Hematopoietic multipotent progenitor cell treated with erythropoietin and hydrocortisone succinate and interleukin-3 and kit ligand, for 15 days (in vitro differentiated cells): ENCODE measurements at places on chromosomes 11 and 22.

DNA sequence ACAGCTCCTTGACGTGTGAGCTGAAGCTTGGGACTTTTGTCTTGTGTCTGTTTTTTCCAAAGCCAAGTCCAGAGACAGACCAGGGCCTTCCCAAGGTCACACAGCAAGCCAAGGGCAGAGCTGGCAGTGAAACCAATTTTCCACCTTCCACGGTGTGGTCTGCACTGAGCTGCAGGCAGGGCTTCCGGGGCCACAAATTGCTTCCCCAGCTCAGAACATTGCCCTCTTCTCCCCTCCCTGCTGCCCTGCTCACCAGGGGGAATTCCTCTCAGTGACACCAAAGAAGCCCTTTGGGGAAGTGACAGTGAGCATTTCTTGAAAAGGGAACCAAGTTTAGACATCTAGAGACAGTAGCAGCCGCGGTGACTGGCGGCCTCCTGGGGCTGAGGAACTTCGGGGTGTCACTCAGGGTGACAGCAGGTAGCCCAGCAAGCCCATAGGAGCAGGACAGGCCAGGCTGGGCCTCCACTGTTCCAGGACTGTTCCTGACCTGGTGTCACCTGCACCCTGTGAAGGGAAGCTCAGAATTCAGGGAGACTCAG, 9.2 kb downstream of the FXYD2 start:
- no peak for DNase-seq

GRCh38 chr11:2451916-2452315, 7.1 kb downstream of the KCNQ1 start:
- DNase-seq, result no peak

DNA sequence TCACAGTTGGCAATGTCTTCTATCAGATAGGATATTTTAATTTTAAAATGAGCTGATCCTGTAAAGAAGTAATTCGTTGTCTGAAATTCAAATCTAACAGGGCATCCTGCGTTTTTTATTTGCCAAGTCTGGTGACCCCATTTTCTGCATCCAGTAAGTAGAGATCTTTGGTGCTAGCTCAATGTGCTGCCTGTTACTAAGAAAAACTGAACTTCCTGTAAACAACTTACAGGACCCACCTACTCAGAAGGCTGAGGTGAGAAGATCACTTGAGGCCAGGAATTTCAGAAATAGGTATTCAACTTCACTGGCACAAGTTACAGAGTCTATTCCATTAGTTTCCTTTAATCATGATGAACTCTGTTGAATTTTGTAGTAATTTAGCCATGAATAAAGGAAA, 4.0 kb downstream of the ARL14EP start:
- DNase-seq, result no peak

GRCh38 chr11:7635137-7635536, 38.2 kb downstream of the CYB5R2 start:
- no peak for DNase-seq

- DNase-seq, result no peak
Observed at GRCh38 chr11:33052231-33052630, 12.9 kb downstream of the TCP11L1 start.

DNA sequence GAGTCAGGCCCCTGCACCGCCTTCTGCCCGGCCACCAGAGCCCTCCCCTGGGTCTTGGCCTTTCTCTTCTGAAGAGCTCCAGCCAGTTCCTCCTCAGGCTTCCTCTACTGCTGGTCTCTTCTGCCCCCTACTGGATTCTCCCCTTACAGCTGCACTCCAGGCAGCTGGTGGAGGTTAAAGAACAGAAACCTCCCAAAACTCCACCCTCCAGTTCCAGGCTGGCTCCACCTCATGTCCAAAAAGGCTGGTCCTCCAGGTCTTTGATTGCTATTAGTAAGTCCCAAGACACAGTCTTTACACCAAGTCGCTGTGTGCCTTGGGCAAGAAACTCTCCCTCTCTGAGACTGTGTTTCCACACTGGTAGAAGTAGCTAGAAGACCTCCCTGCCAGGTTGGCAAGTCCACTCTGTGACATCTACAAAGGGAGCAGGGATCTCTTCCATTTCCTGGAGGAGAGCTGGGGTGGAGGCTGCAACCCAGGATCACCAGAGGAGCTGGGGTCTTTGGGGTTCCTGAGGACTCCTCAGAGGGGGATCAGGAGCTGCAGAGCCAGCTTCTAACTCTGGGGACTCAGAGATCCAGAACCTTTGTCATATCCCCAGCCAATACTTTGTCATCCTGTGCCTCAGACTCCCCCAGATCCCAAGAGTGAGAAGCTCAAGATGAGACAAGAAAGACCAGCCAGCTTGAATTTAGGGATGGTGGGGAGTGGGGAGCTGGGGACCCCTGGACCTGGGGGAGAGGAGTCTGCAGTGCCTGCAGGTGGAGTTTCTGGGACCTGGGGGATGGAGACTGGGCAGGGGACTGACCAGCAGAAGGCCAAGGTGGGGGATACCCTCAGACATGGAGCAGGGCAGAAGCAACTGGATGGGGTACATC, 3.4 kb upstream of the IGLL5 start:
- DNase-seq, result peak; percentile 25

GRCh38 chr11:94599510-94599909, 32.3 kb downstream of the PIWIL4 start:
- DNase-seq, result no peak

GRCh38 chr11:117075186-117075585, 23.0 kb downstream of the SIK3 start:
- DNase-seq, result no peak

- peak; percentile 47 for DNase-seq
Observed at GRCh38 chr22:39947220-39948216, 12.7 kb upstream of the TMA7B start.

GRCh38 chr11:66850235-66850587, 6.7 kb upstream of the LRFN4 start:
- no peak for DNase-seq

GRCh38 chr22:49827271-49827852, 311 bp downstream of the BRD1 start:
- peak; percentile 36 for DNase-seq

GRCh38 chr11:8025123-8025522, 38.0 kb downstream of the EIF3F start:
- no peak for DNase-seq

- no peak for DNase-seq
Observed at GRCh38 chr22:48239461-48240147, 1477.2 kb downstream of the TBC1D22A start.

DNA sequence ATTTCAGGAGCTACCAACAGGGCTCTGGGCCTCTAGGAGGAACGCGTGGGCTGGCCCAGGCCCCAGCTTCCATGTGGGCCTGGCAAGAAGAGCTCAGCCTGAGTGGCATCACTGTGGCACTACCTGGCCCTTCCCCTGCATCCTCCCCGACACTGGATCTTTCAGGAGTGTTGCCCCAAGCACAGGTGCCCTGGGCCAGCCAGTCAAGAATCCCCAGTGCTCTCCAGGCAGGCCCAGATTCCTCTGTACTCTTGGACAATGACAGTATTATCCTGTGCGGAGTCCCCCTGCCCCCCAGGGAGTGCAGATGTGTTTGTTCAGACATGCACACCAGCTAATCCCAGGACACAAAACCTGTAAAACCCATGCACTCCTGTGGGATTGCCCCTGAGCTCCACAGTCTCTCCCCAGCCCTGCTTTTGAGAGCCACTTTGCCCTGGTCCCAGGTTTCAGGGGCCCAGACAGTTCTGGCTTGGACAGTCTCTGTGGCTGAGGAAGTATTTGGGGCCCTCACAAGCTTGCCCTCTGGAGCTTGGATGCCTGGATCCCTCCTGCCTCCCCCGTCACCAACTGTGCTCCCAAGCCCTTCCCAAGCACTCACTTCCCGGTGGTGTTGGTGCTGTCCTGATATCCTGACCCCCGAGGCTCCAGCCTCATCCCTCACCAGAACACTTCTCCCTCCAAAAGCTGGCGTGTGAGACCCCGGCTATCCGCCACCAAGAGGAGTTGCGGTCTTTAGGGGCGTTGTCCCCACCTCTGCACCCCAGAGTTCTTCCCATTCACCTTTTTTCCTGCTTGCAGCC, 39.9 kb downstream of the KCNC1 start:
- no peak for DNase-seq

DNA sequence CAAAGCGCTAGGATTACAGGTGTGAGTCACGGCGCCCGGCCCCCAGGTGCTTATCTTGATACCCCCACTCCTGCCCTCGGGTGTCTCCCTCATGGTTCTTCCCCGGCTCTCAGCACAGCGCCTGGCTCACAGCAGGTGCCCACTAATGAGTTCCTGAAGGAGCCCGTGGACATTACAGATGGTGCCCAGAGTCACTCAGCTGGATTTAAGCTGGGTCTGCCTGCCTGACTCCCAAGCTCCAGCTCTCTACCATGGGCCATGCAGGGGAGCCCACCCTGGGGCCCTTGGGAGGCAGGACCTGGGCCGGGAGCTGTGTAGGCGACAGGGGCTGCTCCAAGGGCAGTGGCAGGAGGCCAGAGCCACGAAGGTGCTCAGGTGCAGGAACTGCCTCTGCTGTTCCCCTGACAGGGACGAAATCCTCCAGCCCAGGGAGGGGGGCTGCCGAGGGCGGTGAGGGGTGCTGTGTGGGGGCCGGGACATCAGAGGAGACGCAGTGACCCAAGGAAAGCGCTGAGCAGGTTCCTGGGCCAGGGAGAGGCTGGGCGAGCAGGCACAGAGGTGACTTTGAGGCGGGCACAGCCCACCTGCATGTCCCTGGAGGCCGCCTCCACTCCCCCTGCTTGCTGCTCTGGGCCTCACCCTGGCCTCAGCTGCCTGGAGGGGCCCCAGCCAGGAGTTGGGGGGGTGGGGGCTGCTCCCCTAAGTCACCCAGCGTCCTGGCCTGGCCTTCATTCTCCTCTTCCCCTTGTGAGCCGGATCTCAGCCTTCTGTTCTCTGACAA, 14.6 kb upstream of the FLRT1 start:
- DNase-seq, result no peak

DNA sequence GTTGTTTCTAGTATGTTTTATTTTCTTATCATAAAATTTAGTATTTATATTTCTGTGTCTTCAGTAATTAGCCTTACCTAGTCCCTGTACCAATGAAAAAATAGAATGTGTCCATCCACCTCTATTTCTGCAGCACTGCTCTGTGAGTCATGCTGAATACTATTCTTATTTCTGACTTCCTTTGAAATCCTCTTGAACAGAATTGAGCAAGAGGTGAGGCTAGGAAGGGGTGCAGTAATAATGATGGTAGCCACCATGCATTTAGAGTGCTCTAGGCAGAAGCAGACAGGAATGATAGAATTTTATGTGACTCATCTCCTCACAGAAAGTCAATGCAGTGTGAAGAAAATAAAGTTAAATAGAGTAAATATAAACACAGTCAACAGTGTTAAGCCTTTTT, 60.0 kb downstream of the OR10A6 start:
- no peak for DNase-seq

DNA sequence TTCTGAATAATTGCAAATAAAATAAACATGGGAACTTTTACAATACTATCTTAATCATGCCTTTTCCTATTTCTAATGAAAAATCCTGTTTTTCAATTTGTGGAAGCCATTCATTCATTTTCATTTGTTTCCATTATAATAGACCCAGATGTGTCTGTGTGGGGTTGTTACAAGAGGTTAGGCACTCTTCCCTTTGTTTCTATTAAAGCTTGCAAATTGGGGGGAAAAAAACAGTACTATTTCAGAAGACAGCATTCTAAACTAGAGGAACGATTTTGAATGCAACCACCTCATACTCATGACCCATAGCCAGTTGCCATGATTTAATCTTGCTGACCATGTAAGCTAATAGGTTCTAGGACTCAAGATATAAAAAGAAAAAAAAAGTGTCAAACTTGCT, 175.5 kb downstream of the SOX6 start:
- no peak for DNase-seq

DNA sequence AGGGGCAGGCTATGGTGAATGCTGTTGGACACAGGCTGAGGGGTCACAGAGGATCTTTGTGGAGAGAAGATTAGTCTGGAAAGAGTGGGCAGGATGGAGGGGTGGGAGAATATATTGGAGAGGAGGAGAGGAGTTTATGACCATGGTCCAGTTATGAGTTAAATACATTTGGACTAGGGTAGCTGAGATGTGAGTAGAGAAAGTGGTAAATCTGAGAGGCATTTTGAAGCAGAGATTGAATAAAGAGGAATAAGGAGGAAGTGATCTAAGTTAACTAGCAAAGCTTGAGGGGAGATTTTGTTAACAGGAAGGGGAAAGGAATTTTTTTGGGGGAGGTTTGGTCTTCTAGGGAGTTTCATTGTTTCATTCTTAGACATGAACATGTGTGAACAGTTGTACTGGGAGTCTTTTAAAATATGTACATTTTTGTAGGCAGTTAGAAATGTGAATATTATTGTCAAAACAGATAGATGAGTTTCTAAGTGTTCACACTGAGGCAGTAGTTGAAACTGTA, 43.1 kb upstream of the EED start:
- no peak for DNase-seq

GRCh38 chr11:110720431-110721275, 8.4 kb upstream of the ARHGAP20 start:
- no peak for DNase-seq

- DNase-seq, result no peak
Observed at GRCh38 chr11:120389693-120390584, 53.7 kb downstream of the ARHGEF12 start.

DNA sequence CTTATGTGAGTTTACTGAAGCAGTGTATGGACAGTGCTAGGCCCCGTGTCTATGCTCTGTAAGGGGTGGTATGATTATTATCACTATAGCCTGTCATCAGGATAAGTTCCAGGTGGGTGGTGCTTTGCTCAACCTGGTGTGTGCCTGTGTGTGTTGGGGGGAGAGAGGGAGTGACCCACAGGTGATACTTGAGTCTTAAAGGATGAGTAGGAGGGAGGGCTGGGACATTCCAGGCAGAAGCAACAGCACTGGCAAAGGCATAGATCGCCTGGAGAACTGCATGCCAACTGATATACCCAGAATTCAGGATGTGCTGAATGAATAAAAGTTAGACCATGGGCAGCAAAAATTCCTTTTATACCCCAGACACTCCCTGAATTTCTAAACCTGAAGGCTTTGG, 4.5 kb downstream of the KIAA1671 start:
- DNase-seq, result no peak

DNA sequence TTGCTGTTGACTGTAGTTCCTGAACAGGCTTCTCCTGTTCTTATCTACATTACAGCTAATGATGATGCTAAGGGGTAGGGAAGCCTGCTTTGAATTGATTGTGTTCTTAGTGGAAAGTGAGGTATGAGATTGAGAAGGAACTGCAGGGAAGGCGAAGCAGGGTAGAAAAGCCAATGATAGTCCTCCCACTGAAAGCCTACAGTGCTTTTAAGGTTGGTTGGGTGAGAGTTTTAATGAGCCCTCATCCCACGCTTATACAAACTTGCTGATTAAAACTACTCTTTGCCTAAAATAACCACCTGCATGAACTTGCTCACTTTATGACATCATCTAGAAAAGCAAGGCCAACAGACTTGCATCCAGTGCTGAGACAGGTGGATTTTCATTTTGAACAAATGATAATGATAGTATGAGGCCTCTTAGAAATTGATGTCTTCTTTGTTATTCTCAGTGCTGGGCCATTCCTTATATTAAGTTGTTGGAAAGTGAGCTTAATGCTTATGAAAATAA, 632.4 kb upstream of the ANO5 start:
- no peak for DNase-seq

DNA sequence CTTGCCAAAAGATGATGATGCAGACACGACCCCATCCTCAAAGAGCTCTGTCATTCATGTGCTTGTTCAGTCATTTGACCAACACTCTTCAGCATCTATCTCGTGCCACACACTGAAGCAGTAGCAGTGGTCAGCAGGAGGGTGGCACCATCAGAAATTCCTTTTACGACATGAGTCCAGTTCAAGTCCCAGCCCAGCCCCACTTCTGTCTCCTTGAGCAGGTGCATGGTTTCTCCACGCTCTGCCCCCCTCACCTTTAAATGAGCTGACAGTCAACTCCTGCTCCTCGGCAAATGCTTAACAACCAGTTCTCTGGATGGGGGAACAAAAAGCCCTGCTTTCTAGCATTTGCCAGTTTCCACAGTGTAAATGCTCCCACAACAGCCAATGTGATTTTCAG, 60.9 kb downstream of the SYN3 start:
- no peak for DNase-seq
